NCI-H2029 treated with DMSO at 0.1 percent for 48 hours (cell line): ENCODE measurements at places on chromosomes 12 and 14.

- no peak for DNase-seq
These were observed 62.4 kb upstream of the PSMA6 start for GRCh38 chr14:35229792-35230089.

DNA sequence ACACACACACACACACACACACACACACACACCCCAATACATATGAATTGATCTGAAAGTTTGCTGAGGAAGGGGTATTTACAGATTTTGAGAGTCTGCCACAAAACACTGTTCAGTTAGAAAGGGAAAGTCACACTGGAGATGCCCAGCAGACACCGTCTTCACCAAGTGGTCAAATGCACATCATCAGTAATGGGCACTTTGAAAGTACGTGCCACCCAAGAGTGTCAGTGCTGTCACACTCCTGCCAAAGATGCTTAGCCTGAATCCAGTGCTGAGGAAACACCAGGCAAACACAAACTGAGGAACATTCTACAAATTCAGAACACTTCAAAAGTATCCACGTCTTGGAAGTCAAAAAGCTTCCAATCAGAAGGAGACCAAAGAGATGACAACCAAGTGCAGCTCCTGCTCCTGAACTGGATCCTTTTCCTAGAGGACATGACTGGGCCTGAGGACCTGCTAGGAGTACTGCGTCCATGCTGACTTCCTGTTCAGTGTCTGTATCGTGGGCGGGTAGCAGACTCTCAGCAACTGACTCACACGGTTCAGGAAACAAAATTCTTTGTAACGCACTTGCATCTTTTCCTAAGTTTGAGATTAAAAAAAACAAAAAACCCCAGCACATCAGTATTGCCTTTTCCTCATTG, 18.6 kb downstream of the PSMC1 start:
- DNase-seq: no peak

GRCh38 chr12:19302100-19302640, 137.1 kb upstream of the AEBP2 start:
- no peak for DNase-seq

- DNase-seq: no peak
These were observed 324.2 kb downstream of the ZFP36L1 start for GRCh38 chr14:68468437-68469207.

DNA sequence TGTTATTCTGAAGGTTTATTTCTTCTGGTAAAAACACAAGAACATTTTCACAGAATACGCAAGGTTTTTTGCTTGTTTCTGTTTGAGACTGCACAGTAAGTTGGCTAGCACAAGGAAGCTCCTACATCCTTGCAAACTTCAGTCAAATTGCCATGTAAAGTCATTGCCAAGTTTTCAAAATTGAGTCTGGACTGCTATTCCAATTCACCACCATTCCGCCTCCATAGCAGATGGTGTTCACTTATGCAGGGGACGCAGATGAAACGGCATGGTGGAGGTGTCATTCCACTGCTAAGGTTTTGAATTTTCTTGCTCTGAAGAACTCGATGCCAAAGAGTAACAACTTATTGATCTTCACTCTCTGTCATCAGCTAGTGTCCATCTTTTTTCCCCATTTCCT, 303.9 kb upstream of the SYT1 start:
- DNase-seq: no peak

- DNase-seq: no peak
These were observed 1.5 kb upstream of the B3GNT4 start for GRCh38 chr12:122202017-122202416.

GRCh38 chr14:20092050-20092449, 18.5 kb upstream of the OR4K17 start:
- no peak for DNase-seq

- no peak for DNase-seq
These were observed 122.7 kb downstream of the SLC38A6 start for GRCh38 chr14:61103541-61104339.

GRCh38 chr14:60514741-60515491, 6.0 kb downstream of the SIX6 start:
- peak; percentile 91 for DNase-seq

DNA sequence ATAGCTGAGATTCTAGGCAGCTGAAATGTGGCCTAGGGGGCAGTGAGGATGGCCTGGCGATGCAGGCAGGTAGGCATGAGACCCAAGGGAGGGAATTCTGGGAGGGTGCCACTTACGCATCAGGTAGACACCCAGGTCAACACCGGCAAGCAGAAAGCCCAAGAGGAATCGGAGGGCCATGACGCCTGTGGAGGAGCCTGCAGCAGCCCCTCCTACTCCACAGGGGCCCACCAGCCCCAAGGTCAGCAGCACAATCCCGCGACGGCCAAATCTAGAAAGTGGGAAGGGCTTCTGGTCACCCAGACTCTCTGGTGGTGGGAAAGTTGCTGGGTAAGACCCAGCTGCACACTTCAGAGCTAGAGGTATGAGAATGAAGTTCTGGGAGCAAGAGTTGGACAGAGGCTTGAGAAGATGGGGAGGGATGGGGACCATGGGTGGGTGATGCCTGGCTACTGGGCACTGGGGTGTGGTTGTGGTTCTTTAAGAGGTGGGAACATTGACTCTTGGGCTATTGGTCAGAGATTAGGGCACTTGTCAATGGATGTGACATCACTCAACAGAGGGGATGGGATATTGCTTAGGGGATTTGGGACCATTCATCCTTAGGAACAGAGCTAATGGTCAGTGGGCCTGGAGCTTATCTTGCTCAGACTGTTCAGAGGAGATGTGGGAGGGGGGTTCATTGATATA, 3.4 kb downstream of the SLC22A17 start:
- DNase-seq: no peak

DNA sequence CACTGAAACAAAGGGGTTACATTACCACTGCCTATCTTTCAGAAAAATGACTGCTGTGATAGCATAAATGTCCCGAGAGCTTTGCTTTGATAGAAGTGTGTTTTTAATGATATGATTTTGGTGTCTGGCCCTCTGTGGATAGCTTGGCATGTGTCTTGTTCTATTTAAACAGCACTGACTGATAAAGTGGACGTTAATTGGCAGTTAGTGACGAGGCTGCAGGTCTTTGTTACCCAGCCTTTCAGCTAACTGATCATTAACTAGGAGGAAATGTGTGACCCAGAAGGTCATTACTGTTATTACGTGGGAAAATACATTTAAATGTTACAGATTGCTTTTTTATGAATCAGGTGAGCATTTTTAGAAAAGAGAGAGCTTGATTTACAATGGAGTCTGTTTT, 428.3 kb downstream of the DIO2 start:
- DNase-seq: no peak

- DNase-seq: no peak
These were observed 228.6 kb downstream of the DPF3 start for GRCh38 chr14:72665259-72665658.

- DNase-seq: peak; percentile 88
These were observed 113.2 kb downstream of the TRMT5 start for GRCh38 chr14:60867503-60868172.

- no peak for DNase-seq
These were observed 208.4 kb downstream of the EFCAB11 start for GRCh38 chr14:89746135-89746534.

DNA sequence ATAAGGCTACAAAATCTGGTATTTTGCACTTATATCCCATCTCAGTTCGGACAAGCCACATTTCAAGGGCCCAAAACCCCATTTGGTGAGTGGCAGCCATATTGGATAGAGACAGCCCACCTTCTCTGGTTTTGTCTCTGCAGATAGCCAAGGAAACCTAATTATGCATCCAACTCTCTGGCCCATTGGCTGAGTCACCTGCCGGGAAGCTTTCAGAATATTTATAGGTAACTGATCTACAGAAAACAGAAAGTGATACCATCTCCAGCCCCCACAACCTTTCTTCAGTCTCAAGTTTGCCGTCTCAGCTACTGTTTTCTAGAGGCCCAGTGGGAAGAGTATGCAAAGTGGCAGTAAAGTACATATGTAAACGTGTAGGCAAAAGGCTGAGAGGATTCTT, 33.7 kb upstream of the PPP1CC start:
- DNase-seq: no peak

GRCh38 chr14:81206115-81206514, 14.6 kb downstream of the GTF2A1 start:
- DNase-seq: no peak

- DNase-seq: no peak
These were observed 169.2 kb upstream of the MYL2 start for GRCh38 chr12:111089616-111090015.

- no peak for DNase-seq
These were observed 134.9 kb downstream of the CAPZA3 start for GRCh38 chr12:18872770-18873169.

DNA sequence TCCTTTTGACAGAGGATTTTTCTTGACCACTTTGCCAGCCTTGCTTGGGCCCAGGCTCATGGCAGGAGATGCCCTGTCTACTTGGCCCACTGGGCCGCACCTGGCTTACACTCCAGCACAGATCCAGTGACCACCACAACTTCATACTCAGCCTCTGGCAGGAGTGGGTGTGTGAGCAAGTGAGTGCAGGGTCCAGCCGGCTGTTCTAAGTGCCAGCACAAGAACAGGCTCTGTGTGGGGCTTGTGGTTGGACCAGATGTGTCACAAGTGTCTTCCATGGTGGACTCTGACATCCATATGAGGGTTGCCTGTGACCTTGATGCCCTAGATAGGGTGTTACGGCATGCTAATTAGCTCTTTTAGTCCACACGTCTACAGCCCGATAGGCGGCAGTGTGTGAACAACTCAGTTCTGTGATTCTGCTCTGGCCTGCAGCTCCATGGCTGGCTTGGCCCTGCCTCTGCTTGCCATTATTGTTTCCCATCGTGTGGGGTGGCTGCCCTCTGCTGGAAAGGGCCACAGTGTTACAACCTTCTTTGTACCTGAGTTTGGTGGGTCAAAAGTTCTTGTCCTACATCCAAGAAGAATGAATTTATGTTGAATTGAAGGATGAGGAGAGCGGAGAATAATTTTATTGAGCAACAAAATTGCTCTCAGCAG, 1089.1 kb downstream of the SLC6A15 start:
- DNase-seq: no peak

DNA sequence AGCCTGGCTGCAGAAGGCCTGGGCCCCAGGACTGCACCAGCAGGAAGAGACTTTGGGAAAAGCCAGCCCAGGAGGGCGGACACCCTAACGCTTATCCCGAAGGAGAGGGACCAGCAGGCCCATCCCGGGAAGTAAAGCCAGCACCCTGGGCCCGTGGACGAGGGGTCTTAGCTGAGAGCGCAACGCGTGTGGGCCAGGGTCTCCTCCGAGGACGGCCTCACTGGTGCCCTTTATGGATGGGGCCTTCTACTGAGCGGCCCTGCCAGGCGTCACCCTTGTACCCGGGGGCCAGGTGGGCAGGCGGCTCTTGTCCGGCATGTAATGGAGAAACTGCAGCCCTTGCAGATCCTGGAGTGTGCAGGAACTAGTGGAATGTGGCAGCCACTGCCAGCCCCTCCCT, 14.1 kb downstream of the TEDC1 start:
- DNase-seq: no peak

GRCh38 chr12:91178139-91178561, 4.5 kb downstream of the DCN start:
- DNase-seq: no peak

GRCh38 chr14:69325086-69325485, 65.1 kb downstream of the GALNT16 start:
- DNase-seq: no peak

- DNase-seq: no peak
These were observed 47.7 kb downstream of the ELK3 start for GRCh38 chr12:96241846-96242256.

DNA sequence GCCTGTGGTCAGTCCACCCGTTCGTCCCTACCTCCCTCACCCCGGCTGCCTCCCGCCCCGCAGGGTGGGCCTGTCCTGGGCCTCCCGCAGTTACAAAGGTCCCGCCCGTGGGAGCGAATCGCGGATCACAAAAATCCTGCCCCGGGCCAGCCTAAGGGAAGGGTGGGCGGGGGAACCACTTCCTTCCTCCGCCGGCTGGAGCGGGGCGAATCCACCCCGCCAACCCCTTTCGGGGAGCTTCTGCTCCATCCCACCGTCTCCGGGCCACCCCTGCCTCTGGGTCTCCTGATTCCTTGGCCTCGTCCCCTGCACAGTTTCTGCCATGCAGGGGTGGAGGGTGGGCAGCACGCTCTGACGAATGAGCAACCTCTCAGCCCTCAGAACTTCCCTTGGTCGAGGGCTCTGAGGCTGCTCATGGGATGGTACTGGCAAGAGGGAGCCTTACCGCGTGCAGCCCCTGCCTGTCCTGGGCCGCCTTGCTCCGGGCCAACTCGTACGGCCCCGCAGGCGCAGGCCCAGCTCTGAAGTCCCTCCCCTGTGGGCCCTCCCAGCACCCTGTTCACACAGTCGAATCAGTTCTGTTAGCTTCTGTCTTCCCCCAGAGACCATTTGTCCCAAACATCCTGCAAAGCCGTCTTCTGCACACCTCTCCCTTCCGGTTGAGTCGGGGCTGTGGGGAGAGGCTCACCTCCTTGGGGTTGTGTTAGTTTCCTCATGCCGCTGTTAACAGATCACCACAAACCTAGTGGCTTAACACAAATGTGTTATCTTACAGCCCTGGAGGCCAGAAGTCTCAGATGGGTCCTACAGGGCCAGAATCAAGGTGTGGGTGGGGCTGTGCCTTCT, 589 bp upstream of the HVCN1 start:
- DNase-seq: no peak

- no peak for DNase-seq
These were observed 8.3 kb downstream of the PROX2 start for GRCh38 chr14:74867673-74868072.

GRCh38 chr14:32474478-32475195, 145.5 kb downstream of the AKAP6 start:
- no peak for DNase-seq

- DNase-seq: no peak
These were observed 139.9 kb upstream of the KRR1 start for GRCh38 chr12:75651342-75651695.

DNA sequence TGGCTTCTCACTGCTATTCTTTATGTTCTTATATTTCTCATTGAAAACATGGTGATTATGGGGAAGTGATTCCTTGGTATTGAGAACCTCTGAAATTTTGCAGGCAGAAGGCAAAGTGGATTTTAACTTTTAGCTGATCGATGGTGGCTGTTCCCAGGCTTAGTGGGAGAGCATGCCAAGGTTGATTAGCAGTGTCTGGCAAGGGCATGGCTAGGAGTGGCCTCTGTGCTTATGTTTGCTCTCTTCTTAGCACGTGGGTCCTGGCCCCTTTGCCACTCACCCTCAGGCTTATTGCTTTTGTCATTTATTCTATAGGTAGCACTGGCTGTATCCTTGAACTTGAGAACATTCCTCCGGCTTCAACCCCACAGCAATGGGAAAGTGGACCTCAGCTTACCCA, 2.1 kb downstream of the MVK start:
- no peak for DNase-seq

- DNase-seq: no peak
These were observed 83.8 kb upstream of the HMGA2 start for GRCh38 chr12:65740506-65740872.

- DNase-seq: no peak
These were observed 316.3 kb upstream of the MGAT4C start for GRCh38 chr12:86572455-86572854.

- no peak for DNase-seq
These were observed 3.9 kb upstream of the NR2C1 start for GRCh38 chr12:95077341-95077740.
